ENCODE measurements at places on chromosomes 16 and 17.

- DNase-seq: no peak
Measured at GRCh38 chr16:68227183-68227793, 8.6 kb downstream of the ESRP2 start.

DNA sequence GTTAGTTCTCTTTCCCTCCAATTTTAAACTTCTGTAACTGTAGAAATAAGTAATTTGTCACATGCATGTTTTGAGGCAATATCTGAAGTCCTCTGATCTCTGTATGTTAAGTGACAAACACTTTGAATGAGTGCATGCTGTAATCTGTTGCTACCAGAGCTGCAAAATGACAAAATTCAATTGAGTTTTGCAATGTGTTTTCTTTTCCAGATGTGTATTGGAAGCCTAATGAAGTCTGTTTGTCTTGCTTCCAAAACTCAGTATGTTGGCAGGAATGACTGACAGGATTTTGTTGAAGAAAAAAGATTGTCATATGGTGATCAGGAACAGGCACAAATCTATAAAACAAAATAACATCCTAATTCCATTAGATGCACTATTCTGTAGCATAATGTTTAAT lies 561.6 kb upstream of the CDH8 start:
- DNase-seq: no peak

DNA sequence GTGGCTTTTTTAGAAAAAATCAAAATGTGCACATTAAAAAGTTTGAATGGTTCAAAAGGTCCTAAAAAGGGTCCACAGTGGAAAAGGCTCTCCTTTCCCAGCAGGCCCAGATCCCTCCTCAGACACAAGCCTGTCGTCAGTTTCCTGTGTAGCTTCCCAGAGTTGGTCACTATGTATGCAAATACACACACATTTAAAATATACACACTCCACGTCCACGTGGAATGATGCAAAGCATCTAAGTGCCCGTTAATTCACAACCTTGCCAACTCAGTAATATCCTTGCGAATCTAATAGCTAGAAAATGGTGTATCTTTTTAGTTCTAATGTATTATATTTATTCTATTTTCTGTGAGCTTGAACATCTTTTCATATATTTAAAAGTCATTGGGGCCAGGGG lies 17.7 kb downstream of the NLRC5 start:
- no peak for DNase-seq

GRCh38 chr16:51159865-51160264 lies 8.8 kb upstream of the SALL1 start:
- no peak for DNase-seq

GRCh38 chr17:13099926-13100325 lies 82.1 kb upstream of the ELAC2 start:
- DNase-seq: no peak

GRCh38 chr17:12388226-12388625 lies 277.5 kb upstream of the MYOCD start:
- no peak for DNase-seq

GRCh38 chr17:75845058-75845711 lies 981 bp upstream of the UNC13D start:
- DNase-seq: no peak

DNA sequence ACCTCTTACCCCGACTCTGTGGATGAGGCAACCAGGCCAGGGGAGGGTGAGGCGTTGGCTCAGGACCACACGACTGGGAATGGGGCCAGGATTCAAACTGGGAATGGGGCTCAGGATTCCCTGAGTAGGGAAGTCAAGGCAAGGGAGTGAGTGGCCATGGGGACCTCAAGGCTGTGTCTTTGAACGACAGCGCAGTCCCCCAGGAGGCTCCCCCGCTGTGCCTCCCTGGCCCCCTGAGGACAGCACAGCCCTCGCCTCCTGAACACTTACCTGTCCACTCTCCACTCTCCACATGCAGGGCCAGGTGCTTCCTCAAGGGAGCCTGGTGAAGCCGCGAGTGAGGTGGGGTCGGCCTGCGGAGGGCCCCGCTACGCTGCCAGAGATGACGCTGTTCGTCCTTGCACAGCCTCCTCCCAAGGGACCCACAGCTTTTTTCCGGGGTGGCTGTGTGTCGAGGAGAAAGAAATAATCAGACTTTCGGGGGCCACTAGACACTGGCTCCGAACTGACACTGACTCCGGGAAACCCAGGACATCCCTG lies 6.9 kb downstream of the ZNF469 start:
- no peak for DNase-seq

GRCh38 chr17:41810659-41811548 lies 845 bp downstream of the P3H4 start:
- no peak for DNase-seq

DNA sequence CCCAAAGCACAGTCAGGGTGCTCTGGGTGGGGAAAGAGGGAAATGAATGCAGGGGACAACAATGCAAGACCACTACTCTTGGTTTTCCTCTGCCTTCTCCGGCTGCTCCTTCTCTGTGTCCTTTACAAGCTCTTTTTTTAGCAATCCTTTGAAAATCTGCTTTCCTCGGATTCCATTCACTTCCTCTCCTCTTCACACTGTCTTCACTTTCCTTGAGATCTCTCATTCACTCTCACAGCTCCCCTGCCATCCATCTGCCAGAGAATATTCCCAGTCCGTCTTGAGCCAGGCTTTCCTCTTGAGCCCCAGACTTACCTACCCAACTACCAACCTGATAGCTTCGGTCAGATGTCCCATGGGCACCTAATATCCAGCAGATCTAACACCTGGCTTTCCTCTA lies 11.0 kb upstream of the SPOP start:
- no peak for DNase-seq

- no peak for DNase-seq
Measured at GRCh38 chr16:63981639-63982038, 1140.2 kb downstream of the CDH11 start.

- DNase-seq: no peak
Measured at GRCh38 chr16:30645727-30646126, 5.0 kb upstream of the PRR14 start.

GRCh38 chr16:30715750-30716445 lies 16.9 kb downstream of the SRCAP start:
- peak; percentile 11 for DNase-seq

DNA sequence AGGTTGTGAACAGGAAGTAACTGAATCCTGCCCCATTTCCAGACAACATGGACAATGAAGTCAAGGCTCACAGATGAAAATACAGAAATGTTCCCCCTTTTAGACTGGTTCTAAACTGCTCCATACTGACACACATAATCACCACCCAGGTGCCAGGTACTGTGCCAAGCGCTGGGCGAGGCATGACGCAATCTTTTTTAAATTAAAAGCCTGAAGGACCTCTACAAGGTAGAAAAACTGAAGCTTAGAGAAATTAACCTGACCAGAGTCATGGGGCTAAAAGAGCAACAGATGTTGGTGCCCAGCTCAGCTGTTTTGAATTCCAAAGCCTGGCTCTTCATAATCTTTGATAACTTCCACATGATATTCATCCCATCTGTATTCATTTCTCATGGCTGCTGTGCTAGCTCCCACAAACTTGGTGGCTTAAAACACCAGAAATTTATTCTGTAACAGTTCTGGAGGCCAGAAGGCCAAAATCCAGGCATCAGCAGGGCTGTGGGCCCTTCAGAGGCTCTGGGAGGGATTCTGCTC lies 4.9 kb upstream of the RAB11FIP4 start:
- no peak for DNase-seq

- no peak for DNase-seq
Measured at GRCh38 chr17:30172560-30172959, 55.9 kb downstream of the NSRP1 start.

- no peak for DNase-seq
Measured at GRCh38 chr17:6755731-6756184, at the start of gene XAF1. Gene XAF1, plus strand, starts transcription at chr17:6756046. Its CDS starts 33 bp downstream, at chr17:6756079.

- DNase-seq: peak; percentile 68
Measured at GRCh38 chr17:43673516-43674323, 12.0 kb upstream of the MEOX1 start.

DNA sequence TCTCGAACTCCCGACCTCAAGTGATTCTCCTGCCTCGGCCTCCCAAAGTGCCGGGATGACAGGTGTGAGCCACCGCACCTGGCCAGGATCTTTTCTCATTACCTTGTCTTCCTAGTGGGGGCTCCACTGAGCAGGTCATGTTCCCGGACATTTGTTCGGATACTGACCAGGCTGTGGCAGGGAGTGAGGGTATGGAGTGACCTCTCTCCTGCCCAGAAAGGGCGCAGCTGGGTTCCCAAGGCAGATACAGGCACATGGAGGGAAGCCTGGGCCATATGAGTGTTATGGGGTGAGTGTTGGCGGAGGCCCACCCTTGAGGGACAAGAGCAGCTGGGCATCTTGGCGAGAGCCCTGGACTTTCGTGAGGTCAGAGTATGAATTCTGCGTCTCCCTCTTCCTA lies 5.5 kb downstream of the SERPINF1 start:
- no peak for DNase-seq

DNA sequence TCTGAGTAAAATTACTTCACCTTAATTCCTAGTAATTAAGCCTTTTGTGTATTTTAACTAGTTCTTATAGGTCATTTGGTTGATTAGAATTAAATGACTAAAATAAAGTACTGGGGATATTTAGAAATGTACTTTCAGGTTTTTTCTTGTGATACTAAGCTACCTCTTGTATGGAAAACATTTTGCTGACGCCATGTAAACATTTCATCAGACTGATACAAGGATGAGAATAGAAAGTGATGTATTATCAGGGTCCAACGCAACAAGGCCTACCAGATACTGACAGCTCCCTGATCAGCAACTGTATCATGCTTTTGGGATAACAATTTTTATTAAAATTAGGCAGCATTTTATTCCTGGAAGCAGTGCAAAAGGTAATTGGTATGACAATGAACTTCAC lies 1.7 kb downstream of the SMARCE1 start:
- DNase-seq: no peak

GRCh38 chr17:81090361-81091136 lies 55.6 kb downstream of the BAIAP2 start:
- no peak for DNase-seq

DNA sequence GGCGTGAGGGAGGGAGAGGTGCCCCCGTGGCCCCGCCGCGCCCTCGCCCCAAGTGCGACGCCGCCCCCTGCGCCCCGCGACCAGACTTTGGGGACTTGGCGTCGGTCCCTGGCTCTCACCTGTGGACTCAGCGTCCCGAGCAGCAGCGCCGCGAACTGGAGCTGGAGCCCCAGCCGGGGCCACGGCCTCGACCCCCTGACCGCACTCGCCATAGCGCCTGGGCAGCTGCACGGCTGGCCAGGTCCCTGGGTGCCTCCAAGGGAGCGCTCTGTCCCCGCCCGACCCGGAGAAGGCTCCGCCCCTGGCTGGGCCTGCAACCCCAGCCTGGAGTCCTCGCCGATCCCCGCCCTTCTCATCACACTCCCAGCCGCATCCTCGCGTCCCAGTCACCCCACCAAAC lies at the start of gene ERN2:
Gene ERN2, minus strand, starts transcription at position 247 of the 400 bp plus-strand sequence. Its CDS starts 35 bp downstream, at position 212.
- no peak for DNase-seq

DNA sequence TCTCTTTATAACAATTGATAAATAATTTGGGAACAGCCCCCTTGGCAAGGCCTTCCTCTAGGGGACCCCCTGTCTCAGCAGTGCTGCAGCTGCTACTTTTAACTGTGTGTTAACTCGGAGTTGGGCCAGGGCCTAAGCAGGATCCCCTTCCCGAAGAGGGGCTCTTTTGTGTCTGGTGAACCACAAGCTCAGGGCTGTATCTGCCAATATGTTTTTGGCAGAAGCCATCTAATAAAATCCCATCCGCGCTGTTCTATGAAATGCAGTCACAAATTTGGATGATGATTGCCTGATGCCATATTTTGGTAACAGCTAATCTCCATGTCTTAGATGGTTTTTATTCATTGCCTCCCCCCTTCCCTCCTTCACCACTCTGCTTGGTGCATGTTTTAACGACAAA lies 267.7 kb downstream of the FTO start:
- DNase-seq: no peak

GRCh38 chr17:50272246-50272645 lies 2.0 kb upstream of the TMEM92 start:
- DNase-seq: no peak

DNA sequence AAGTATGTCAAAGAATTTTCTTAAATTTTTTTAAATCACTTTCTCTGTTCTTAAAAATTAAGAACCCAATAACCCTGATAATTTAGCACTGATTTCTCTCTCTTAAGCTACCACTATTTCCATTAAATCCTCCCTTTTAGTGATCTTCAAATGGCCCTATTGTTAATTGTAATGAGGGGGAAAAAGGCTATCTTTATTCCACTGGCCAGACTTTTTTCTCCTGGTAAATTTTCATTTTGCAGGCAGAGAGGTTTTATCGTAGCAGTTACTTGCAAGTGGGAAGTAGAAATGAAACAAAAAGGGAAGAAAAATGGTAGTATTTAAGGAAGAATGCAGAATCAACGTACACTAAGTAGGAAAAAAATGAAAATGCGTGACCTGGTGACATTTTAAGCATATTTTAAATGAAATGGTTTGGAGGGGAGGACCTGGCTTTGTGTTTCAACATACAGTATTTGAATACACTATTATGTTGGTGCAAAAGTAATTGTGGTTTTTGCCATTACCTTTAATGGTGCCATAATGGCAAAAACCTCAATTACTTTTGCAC lies 224.9 kb downstream of the TANC2 start:
- DNase-seq: no peak

DNA sequence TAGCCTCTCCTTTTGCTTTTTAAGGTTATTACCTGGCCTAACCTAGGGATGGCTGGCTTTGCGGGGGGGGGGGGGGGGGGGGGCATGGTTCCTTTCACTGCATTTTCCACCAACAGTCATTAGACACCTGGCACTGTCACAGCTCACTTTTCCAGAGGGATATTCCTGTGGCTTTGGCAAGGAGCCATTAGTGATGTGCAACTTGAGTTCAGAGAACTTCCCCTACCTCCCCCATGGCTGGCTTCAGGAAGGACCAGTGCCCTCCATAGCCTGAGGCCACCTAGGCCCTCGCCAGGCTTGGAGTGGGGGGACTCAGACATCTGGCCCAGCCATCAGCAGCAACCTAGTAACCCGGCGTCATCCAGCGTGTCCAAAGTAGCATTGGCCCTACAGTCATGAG lies 234.6 kb downstream of the CPPED1 start:
- no peak for DNase-seq

- no peak for DNase-seq
Measured at GRCh38 chr16:15856901-15857698, at the start of gene MYH11. Gene MYH11, minus strand, starts transcription at chr16:15857028. Its CDS starts 18,776 bp downstream, at chr16:15838252.

- DNase-seq: no peak
Measured at GRCh38 chr16:15775663-15776304, 81.0 kb downstream of the MYH11 start.

DNA sequence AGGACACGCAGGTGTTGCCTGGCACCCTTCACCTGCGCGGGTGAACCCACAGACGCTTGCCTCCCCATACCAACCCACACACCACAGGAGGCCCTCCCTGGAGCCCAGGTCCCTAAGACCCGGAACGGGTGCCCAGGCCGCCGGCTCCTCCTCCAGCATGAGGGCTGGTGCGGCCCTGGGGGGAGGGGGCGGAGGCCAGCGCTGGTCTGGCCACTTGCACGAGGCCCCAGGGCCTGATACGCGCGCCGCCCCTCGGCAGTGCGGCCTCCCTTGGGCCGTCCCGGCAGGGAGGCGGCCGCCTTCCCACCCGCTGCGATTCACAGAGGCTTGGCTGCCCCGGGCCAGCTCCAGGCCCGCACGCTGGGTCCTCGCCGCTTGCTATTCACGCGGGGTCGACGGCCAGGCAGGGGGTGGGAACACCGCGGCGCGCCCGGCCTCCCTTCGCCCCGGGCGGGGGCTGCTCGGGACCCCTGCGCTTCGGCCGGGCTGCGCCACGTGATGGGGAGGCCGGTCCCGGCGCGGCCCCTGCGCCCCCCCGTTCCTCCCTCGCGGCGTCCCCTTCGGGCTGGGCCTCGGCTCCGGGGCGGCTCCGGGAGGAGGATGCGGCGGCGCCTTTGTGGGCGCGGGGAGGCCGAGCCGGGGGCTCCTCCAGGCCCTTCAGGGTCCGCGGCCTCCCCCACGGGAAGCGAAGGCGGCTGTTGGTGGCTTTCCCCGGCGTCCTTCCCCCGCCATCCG lies 685 bp downstream of the FASN start:
- DNase-seq: no peak

GRCh38 chr16:15682105-15682570 lies 32.1 kb downstream of the NDE1 start:
- DNase-seq: peak; percentile 4
